ENCODE measurements at places on chromosomes 7 and 10.

GRCh38 chr10:113133497-113134115 lies 183.6 kb downstream of the TCF7L2 start:
- no peak for DNase-seq

GRCh38 chr10:92327445-92328433 lies 36.8 kb downstream of the MARCHF5 start:
- no peak for DNase-seq

- DNase-seq = no peak
Observed at GRCh38 chr10:100890673-100891317, 22.0 kb upstream of the SLF2 start.

GRCh38 chr10:60031664-60032063 lies 125.3 kb upstream of the CCDC6 start:
- DNase-seq = no peak

- no peak for DNase-seq
Observed at GRCh38 chr7:153322991-153323390, 563.4 kb downstream of the ACTR3B start.

DNA sequence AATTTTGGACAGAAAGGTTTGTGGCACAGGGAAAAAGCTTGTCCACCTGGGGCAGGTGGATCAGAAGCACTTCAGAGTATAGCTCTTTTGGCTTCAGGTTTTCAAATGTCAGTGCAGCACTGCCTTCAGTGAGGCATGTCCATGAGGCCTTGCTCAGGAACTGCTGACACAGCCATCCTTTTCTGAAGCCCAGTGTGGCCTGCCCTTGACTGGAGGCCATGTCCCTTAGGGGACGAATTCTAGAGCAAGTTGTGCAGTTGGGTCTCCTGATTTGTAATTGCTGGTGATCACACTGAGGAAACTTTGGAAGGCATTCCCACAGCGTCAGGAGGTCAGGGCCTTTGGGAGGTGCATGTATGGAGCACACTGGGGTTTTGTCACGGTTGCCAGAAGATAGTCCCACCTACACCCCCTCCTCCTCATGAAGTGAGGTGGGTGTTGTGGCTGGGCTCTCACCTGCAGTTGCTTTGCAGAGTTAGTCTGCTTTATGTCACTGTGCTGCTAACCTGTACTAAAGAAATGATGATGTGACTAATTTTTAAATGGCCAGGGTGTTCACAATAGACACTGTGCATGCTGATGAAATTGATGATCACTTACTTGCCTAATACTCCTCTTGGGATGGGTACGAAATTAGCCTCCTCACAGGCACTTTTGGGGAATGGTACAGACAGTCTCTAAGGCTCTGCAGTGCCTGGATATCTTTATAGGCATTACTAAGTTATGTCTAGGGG lies 41.7 kb downstream of the OGDH start:
- DNase-seq = no peak

GRCh38 chr7:86643561-86644281 lies at the start of gene GRM3:
Gene GRM3, plus strand, starts transcription at chr7:86643909. Its CDS starts 121,237 bp downstream, at chr7:86765146.
- peak; percentile 30 for DNase-seq

GRCh38 chr10:126092366-126093215 lies 196.2 kb downstream of the FANK1 start:
- no peak for DNase-seq

- DNase-seq = no peak
Observed at GRCh38 chr7:143321242-143321641, 5.3 kb downstream of the CLCN1 start.

- no peak for DNase-seq
Observed at GRCh38 chr7:1917221-1918062, 247.4 kb downstream of the ELFN1 start.
